ENCODE measurements at places on chromosomes 3 and 15. TPM values are rescaled to one million over a fixed set of nuclear protein-coding genes. Genes with fewer than 3 reads are reported as not detected.

DNA sequence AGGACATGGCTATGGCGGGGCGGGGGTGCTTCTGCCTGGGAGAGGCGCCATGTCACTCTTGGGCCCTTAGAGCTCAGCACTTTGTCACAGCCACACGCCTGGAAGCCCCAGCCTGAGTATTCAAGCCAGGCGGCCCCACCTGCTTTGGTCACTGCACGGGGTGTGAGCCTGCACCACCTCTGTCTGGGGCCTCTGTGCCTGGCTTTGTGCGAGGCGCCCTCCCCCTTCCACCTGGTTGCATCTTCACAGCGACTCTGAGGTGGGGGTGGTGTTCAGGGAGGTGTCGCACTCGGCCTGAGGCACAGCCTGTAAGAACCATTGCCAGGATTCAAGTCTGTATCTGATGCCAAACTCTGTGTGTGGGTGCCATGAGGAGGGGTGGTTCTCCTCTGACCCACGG is 24.1 kb downstream of the ACAD9 start:
- no peak for DNase-seq

DNA sequence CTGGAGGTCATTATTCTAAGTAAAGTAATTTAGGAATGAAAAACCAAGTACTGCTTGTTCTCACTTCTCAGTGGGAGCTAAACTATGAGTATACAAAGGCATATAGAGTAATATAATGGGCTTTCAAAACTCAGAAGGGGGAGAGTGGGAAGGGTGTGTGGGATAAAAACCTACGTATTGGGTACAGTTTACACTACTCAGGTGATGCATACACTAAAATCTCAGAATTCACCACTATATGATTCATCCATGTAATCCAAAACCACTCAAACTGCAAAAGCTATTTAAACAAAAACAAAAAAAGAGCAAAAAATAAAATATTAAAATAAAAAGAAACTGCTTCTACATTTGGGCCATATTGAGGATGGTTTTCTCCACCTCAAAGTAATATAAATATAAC is 623.3 kb downstream of the NSUN3 start:
- no peak for DNase-seq

GRCh38 chr15:68833700-68834331 is 13.1 kb upstream of the ANP32A start:
- DNase-seq, result no peak

TEX55 gene
- not detected for polyA plus RNA-seq
